Osteocyte (in vitro differentiated cells): ENCODE measurements at places on chromosomes 5 and 9. TPM values are rescaled to one million over a fixed set of nuclear protein-coding genes. Genes with fewer than 3 reads are reported as not detected.

Gene FAM81B
- not detected in 2 replicates for total RNA-seq

Gene ZNF782
- total RNA-seq, result 5.0 TPM in 2 replicates

DNA sequence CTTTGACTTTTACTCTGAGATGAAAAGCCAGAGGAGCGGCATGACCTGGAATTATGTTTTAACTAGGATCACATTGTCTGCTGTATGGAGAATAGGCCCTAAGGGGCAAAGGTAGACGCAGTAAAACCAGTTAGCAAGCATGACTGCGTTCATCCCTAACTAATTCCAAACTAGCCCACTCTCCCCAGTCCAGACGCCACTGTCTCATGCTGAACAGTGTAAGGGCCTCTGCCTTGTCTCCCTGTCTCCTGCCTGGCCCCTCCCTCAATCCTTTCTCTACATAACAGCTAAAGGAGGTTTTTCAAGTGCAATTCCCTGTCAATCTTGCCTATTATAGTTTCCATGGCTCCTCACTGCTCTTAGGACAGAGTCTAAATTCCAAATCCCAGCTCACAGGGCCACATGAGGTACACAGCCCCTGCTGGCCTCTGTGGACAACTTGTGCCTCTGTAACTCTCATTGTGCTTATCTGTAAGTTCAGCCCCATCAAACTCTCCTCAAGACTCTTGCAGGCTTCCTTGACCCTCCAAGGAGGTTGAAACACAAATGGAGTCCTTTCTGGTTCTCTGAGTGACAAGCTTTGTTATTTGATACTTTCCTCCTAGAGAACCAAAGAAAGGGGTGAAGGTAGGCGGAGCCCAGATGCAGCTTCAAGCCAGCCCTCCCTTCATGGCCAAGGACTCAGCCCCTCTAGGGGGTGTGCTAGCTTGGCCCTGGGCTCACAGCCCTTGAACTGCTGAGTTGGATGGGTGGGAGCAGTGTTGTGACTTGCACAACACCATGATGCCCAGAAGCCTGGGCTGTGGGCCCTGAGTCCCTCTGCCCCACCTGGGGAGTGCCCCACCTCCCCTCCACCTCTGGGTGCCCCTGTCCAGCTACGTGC lies 16.0 kb upstream of the SLC22A4 start:
- peaks cover 12% of the 10 kb centered on the region for H3K27me3 ChIP-seq
- H3K4me3 ChIP-seq, result no peak overlapping the region
- H3K4me1 ChIP-seq, result no peaks in the 10 kb centered on the region
- no peak for DNase-seq
- H3K27ac ChIP-seq, result no peak overlapping the region

Gene MEGF10
- total RNA-seq, result 39.8 and 41.0 TPM in 2 replicates

DNA sequence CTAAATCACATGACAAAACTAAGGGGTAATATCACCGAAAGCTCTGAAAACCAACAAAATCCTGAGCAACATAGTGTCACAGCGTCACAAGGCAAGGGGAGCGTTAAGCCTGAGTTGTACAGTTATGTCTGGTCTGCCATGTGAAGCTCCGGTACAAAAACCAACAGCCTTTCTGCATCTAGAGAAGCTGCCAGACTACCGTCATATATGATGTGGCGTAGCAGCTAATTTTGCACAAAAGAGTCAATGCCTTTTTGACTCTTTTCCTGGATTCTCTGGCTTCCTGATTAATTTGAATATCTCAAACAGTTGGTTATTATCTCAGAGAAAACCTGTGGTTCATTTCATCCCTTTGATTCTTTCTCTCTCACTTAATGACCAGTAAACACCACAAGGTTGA lies 16.0 kb upstream of the ATP10B start:
- DNase-seq, result no peak
- H3K27me3 ChIP-seq, result no peaks in the 10 kb centered on the region
- H3K36me3 ChIP-seq, result no peaks in the 10 kb centered on the region
- no peaks in the 10 kb centered on the region for H3K4me1 ChIP-seq
- no peak overlapping the region for H3K27ac ChIP-seq

GRCh38 chr5:58044166-58044565 lies 415.7 kb downstream of the PLK2 start:
- no peaks in the 10 kb centered on the region for H3K36me3 ChIP-seq
- DNase-seq, result no peak
- H3K27me3 ChIP-seq, result no peaks in the 10 kb centered on the region
- H3K4me3 ChIP-seq, result no peak overlapping the region

- no peaks in the 10 kb centered on the region for H3K36me3 ChIP-seq
- H3K27me3 ChIP-seq, result peaks cover 2% of the 10 kb centered on the region
- H3K27ac ChIP-seq, result no peak overlapping the region
- H3K4me1 ChIP-seq, result peaks cover 5% of the 10 kb centered on the region
- H3K4me3 ChIP-seq, result no peak overlapping the region
- DNase-seq, result no peak
These were observed 45.9 kb upstream of the CEMIP2 start for GRCh38 chr9:71814226-71814625.

DNA sequence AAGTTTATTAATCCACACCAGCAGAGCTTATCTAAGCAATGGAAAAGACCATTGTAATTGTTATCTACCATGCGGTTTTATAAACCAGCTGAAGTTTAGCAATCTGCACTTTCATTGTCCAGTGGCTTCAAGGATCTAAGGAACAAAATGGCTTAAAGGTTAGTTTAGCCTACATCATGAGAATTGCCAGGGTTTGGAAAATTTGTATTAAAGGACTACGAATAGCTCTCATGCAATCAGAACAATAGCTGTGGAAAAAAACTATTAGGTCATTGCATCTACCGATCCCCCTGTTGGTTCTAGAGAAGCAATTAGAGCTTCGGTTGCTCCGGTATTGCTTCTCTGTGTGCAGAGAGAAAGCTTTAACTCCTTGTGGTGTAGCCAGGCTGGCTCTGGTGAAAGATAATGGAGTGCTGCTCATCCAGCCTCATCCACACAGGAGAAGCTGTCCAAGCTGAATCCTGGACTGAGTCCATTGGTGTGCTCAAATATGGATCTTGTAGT lies 86.3 kb upstream of the SLC12A2 start:
- no peak overlapping the region for H3K4me3 ChIP-seq
- peaks cover 12% of the 10 kb centered on the region for H3K4me1 ChIP-seq
- DNase-seq, result no peak
- no peaks in the 10 kb centered on the region for H3K27me3 ChIP-seq
- H3K36me3 ChIP-seq, result peaks cover 8% of the 10 kb centered on the region

Gene PCDHGC4
- total RNA-seq, result 2.8 and 3.7 TPM in 2 replicates

DNA sequence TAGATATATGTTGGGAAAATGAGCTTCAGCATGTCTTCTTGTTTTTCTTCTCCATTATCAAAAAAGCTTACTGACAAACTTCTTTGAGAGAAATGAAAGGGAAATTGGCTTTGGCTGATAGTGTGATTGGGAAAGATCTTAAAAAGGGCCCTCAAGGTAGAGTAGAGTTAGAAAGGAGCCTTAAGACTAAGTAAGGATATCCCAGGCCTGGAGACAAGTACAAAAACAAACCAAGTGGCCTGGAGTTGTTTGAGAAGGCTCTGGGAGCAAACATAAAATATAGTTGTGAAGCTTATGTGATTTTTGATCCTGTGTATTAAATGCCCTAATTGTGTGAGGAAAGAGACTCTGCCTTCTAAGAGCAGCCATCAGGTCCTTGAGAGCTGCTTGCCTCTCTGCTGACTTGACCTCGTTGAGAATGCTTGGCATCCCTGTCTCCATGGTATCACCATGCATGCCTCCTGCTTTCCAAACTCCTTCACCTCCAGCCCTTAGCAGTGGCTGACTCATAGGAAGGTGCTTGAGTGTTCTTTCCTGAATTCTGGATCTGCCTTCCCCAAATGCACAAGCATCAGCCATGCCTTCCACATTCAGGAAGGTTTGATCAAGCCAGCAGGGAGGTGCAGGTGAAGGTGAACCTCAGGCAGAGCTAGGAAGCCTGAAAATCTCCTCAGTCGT lies 78.9 kb downstream of the SMARCA2 start:
- peaks cover 5% of the 10 kb centered on the region for H3K4me1 ChIP-seq
- no peaks in the 10 kb centered on the region for H3K27me3 ChIP-seq
- H3K4me3 ChIP-seq, result no peak overlapping the region
- H3K36me3 ChIP-seq, result peaks cover 39% of the 10 kb centered on the region

Gene JADE2
- total RNA-seq, result 26.6 and 32.4 TPM in 2 replicates

Gene RNF44
- 47.3 and 53.0 TPM in 2 replicates for total RNA-seq

Gene CYLC2
- not detected in 2 replicates for total RNA-seq

DNA sequence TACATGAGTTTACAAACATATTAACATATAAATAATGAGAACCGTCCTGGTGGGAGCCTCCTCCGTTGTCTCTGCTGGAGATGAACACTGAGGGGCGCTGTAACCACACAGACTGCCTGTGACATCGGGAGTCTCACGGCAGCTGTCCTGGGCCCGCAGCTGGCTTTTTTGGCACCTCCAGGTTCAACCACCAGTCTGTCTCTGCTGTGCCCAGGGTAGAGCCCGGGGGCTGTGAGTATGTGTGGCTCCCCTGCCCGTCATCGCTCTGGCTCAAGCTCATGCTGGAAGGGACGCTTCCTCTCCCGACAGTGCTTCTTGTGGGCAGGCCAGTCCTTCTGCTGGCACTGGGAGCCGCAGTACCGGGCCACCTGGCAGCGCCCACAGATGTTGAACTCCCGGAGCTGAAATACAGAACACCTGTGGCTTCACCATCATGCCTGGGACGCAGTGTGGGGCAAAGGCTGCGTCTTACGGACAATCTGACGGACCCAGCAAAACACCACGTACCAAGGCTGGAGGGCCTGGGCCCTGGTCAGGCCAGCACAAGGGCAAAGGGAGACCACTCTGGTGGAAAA lies 3.6 kb upstream of the DPH7 start:
- H3K4me1 ChIP-seq, result peaks cover 18% of the 10 kb centered on the region
- peaks cover 22% of the 10 kb centered on the region for H3K36me3 ChIP-seq
- no peak for DNase-seq
- H3K27ac ChIP-seq, result no peak overlapping the region
- H3K4me3 ChIP-seq, result no peak overlapping the region
- H3K27me3 ChIP-seq, result no peaks in the 10 kb centered on the region

DNA sequence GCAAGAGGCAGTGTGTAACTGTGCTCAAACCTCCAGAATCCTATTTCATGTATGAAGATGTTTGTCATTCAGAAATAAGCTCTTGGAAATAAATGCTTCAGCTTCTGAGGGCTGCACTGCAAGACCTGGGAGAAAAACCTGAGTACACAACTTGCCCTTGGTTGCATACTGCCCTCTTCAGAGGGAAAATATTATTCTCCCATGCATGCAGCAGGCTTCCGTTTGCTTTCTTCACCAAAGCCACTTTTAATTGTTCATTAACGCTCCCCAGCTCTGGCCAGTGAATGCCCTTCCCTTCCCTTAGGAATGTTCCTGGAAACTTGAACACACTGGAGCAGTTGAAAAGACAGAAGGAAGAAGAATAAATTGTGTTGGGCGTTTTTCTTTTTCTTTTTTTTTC lies 2.5 kb upstream of the WHRN start:
- H3K4me1 ChIP-seq, result peaks cover 23% of the 10 kb centered on the region
- H3K36me3 ChIP-seq, result no peaks in the 10 kb centered on the region
- no peak overlapping the region for H3K4me3 ChIP-seq
- peaks cover 55% of the 10 kb centered on the region for H3K27me3 ChIP-seq
- H3K27ac ChIP-seq, result no peak overlapping the region
- DNase-seq, result no peak

DNA sequence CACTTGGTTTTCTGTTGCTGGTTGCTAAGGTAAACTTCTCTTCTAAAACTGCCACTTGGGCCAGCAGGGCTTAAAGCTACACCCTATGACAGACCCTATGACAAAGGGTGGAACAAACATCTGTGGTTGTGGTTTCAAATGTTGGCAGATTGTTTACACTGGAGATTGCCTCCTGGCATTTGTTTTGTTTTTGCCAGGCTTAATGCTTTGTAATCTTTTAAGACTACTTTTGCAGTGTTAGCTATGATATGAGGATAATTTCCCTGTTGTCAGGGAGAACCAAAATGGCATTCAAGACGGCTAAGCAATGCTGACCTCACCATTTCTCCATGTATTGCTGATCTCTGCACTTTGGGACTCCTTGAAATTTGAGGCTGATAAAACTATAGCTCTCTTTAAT lies 50.3 kb downstream of the MAMDC2 start:
- H3K4me1 ChIP-seq, result peaks cover 8% of the 10 kb centered on the region
- DNase-seq, result no peak
- H3K4me3 ChIP-seq, result no peak overlapping the region
- no peaks in the 10 kb centered on the region for H3K36me3 ChIP-seq
- peak overlapping the region; percentile 55 for H3K27ac ChIP-seq

DNA sequence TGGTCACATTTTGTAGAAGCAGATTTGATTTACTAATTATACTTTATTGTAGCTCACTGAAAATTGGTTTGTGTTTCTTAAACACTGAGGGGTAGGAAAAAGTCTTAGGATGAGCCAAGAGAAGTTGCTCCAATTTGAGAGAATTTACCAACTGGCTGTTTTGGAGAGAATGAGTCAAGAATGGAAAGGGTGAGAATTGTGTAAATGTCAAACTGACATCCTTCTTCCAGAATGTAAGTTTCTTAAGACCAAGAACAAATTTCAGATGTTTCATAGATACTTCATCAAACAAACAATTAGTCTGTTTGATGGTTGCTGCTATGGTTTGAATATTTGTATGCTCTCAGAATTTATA lies 106.2 kb upstream of the TXNDC8 start:
- peaks cover 7% of the 10 kb centered on the region for H3K36me3 ChIP-seq
- H3K4me1 ChIP-seq, result peaks cover 26% of the 10 kb centered on the region
- peak overlapping the region; percentile 74 for H3K27ac ChIP-seq
- no peaks in the 10 kb centered on the region for H3K27me3 ChIP-seq
- H3K4me3 ChIP-seq, result peak overlapping the region; percentile 39

DNA sequence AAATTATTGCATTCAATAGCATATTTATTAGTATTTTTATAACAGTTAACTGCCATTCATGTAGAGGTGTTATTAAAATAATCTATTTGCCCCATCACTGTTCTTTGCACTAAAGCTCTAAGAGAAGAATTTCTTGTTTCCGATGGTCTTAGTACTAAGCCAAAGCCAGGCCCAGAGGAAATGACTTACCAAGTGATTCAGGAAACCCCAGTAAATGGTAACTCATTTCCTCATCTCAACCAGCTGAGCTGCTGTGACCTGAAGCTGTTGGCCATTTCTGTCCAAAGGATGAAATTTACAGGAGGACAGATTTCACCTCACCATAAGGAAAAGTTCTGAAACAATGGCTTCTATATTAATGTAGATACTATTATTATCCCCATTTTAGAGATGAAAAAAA lies 117.0 kb downstream of the PIK3R1 start:
- H3K27ac ChIP-seq, result no peak overlapping the region
- DNase-seq, result no peak
- no peaks in the 10 kb centered on the region for H3K36me3 ChIP-seq

DNA sequence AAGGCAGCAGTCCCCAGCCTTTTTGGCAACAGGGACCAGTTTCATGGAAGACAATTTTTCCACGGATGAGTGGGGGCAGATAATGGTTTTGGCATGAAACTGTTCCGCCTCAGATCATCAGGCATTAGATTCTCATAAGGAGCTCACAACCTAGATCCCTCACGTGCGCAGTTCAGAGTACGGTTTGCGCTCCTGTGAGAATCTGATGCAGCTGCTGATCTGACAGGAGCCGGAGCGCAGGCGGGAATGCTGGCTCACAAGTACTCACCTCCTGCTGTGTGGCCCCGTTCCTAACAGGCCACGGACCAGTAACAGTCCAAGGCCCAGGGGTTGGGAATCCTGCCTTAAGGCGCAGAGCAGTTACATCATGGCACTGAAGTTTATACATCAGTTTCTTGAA lies 3.3 kb upstream of the BRD3 start:
- peaks cover 8% of the 10 kb centered on the region for H3K4me1 ChIP-seq
- no peak overlapping the region for H3K27ac ChIP-seq
- peaks cover 4% of the 10 kb centered on the region for H3K36me3 ChIP-seq
- DNase-seq, result no peak

GRCh38 chr5:124901081-124901480 lies 154.6 kb upstream of the ZNF608 start:
- H3K27ac ChIP-seq, result no peak overlapping the region
- no peak overlapping the region for H3K4me3 ChIP-seq
- H3K36me3 ChIP-seq, result no peaks in the 10 kb centered on the region
- peaks cover 23% of the 10 kb centered on the region for H3K4me1 ChIP-seq
